ENCODE measurements at places on chromosomes 13 and 19.
A peak's percentile ranks its signal among the peaks of the same experiment; 100 is the strongest.

- DNase-seq = peak; percentile 36
Observed at GRCh38 chr13:65605396-65605795, 1624.7 kb downstream of the PCDH9 start.

DNA sequence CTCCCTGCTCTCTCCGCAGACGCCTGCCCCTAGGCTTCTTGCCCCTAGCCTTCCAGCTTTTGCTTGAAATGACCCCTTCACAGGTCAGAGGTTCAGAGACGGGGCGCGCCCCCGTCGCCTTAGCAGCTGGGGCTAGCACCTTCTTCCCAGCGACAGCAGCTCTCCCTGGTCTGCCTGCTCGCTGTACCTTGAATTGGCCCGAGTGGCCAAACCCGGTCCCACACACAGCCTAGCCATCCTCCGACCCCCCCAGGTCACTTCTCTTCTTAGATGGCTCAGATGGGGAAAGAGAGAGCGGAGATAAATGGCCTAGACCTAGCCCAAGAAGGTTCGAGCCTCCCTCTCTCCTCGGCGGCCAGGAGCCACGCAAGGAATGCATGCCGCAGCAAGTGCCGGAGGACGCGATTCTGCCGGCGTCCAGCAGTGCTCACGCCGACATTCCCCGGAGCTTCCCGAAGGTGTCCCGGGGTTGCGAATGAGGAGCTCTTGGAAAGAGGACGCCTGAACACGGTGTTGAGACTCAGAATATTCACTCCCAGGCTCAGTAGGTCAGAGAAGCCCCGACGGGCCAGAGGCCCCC lies 1.3 kb downstream of the CDX2 start:
- no peak for DNase-seq

DNA sequence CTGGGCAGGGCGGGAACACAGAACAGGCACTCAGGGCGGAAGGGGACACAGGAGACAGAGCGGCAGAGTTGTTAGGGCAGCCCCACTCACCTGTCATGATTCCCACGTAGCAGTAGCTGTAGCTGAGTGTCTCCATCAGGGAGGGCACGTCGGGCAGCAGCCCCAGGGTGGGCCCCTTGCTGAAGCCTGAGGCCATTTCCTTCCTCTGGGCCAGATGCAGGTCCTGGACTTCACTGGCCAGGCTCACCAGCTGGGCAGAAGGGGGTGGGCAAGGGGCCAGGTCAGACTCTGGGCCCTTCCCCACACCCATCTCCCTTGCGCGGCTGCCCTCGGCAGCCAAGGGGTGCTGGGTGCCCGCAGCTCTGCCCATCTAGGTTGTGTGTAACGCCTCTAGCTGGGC lies 5.9 kb downstream of the MBOAT7 start:
- DNase-seq = no peak

- no peak for DNase-seq
Observed at GRCh38 chr13:20808874-20809273, 35.1 kb upstream of the EEF1AKMT1 start.

DNA sequence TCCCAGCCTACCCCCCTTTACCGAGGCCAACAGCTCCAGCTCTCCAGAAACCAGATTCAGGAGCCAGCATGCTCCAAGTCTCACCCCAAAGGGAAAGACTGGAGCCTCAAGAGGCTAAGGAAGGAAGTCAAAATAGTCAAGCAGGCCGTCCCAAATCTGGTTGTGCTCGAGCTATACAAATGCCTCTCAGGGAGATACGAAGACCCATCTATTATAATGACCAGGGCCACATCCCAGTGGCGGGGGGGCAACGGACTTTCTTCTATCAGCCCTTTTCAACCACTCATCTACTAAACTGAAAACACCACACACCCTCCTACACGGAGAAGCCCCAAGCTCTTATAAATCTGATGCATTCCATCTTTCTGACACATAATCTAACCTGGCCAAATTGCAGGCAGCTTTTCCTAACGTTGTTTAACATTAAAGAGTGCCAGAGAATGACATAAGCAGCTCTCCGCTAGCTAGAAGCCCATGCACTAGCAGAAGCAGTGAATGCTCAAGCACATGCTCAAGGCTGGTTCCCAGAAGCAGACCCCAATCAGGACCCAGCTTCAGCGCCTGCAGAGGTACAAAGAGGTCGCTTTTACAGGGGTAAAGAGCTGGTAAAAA lies 104.6 kb upstream of the ZNF98 start:
- DNase-seq = no peak

GRCh38 chr13:114017028-114017630 lies 43.3 kb upstream of the C13orf46 start:
- no peak for DNase-seq

GRCh38 chr19:54062643-54063042 lies 1.1 kb downstream of the VSTM1 start:
- no peak for DNase-seq
